ENCODE measurements at places on chromosomes 1 and 21.

DNA sequence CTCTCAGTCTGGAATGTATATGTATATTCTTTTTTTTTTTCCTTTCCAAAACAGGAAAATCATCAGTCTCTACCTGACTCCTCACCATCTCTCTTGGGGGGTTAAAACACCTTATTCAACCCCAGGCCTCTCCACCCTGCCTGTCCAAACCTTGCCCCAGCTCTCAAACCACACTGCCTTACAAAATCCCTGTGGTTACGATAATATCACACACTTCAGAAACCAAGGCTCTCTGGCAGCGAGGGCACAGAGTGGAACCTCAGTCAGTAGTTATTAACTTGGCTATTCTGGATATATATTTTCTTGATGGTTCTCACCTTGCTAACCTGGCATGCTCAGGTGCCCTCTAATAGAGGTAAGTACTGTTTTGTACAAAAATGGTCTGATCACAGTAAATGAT lies 24.7 kb downstream of the KIAA0040 start:
- DNase-seq: no peak

GRCh38 chr1:196361112-196361714 lies 247.0 kb downstream of the KCNT2 start:
- DNase-seq: no peak

DNA sequence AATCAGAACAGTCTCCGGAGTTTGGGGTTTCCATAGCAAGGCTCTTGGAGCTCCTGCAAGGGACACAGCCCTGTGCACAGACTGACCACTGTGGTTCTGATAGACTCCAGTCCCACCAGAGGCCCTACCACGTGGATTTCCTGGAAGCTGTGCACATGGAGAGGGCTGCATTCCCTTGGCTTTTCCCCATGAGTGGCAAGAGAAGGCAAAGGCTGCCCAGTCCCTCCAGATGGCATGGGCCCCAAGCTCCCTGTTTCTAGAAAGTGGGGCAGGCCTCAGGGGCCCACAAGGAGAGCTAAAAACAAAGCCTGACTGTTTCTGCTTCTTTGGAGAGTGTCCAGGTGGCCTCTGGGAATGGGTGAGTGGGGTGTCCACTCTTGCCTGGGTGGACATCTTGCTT lies 87.5 kb downstream of the DDX20 start:
- no peak for DNase-seq

GRCh38 chr1:212233321-212233720 lies 51.9 kb upstream of the PPP2R5A start:
- no peak for DNase-seq

GRCh38 chr1:5845376-5845775 lies 146.8 kb downstream of the NPHP4 start:
- DNase-seq: no peak

GRCh38 chr1:55047611-55048010 lies 8.3 kb downstream of the PCSK9 start:
- DNase-seq: no peak

- no peak for DNase-seq
Observed at GRCh38 chr1:65255035-65255655, 54.2 kb upstream of the DNAJC6 start.

GRCh38 chr1:5907966-5908365 lies 84.3 kb downstream of the NPHP4 start:
- no peak for DNase-seq

GRCh38 chr1:164622068-164622845 lies 63.3 kb downstream of the PBX1 start:
- DNase-seq: no peak

GRCh38 chr1:234769986-234770795 lies 160.2 kb upstream of the IRF2BP2 start:
- DNase-seq: no peak

GRCh38 chr1:230591678-230592077 lies 50.6 kb upstream of the COG2 start:
- DNase-seq: no peak

GRCh38 chr21:20998886-20999285 lies 677 bp downstream of the NCAM2 start:
- DNase-seq: no peak

DNA sequence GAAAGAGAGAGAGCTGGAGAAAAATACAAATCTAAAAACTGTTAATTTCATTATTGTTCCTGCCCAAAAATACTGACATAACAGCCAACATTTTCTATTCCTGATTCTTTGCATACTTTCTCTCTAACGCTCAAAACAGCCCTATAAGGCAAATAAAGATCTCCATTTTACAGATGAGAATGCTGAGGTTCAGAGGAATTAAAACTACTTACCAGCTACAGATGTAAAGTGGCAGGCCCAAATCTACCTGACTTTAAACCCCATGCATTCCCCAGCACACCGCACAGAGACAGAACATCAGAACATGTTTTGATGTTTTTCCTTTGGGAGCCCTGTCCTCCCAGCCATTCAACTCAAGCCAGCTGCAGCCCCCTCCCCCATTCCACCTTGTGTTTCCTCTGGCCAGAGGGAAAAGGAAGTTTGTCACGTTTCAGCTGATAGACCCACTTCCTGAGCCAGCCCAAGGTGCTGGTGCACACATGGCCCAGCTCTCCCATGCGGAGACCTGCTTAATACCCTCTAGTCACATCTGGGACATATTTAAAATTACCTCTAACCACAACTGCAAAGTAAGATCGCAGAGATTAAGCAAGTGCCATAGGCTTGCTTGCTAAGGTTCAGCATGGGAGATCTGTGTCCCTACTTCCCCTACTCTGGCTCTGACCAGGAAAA lies 133.1 kb upstream of the NFIA start:
- DNase-seq: no peak

DNA sequence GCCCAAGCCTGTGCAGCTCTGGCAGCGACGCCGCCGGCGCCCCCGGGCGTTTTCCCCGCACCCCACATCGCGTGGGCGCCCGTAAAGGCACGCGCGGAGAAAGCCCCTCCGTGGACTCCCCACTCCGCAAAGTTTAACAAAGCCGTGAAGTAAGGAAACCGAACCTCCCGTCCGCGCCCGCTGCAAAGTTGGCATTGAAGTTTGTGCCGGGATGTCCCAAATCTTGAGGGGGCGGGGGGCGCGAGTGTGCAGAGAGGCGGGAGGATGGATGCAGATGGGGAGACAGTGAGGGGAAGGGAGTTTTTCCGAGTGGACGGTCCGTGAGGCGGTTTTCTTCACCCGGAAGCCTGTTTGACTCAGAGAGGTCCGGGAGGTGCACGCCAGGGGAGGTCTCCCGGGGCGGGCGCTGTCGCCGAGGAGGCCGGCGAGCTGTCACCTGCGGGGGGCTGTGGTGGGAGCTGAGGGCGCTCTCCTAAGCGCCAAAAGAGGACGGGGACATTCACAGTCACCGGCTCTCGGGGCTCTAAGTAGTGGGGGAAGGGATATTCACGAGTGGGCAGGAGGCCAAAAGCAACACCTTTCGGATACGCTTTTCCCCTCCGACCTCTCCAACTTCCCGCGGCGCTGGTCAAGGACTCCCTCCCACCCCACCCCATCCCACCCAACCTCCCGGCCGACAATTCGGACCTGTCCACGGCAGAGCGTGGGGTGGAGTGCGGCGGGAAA lies 1.3 kb downstream of the WLS start:
- DNase-seq: no peak

DNA sequence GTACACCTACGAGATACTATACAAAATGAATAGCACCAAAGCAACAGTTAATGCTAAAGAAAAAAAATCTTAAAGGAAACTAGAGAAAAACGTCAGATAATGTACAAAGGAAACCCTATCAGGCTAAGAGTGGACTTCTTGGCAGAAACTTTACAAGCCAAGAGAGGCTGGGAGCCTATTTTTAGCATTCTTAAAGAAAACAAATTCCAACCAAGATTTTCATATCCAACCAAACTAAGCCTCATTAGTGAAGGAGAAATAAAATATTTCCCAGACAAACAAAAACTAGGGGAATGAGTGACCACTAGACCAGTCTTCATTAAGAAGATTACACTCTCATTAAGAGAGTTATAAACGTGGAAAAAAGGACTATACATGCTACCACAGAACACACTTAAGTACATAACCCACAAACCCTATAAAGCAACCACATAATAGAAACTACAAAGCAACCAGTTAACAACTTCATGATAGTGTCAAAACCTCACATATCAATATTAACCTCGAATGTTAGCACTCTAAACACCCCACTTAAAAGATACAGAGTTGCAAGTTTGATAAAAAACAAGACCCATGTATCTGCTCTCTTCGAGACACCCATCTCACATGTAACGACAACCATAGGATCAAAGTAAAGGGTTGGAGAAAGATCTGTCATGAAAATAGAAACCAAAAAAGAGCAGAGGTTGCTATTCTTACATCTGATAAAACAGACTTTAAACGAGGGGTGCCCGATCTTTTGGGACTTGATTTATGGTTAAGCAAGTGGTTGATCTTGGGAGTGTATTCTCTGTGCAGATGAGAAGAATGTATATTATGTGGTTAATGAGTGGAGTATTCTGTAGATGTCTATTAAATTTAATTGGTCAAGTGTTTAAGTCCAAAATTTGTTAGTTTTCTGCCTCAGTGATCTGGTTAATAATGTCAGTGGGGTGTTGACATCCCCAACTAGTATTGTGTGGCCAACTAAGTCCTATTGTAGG lies 1301.4 kb downstream of the PLA2G4A start:
- no peak for DNase-seq

DNA sequence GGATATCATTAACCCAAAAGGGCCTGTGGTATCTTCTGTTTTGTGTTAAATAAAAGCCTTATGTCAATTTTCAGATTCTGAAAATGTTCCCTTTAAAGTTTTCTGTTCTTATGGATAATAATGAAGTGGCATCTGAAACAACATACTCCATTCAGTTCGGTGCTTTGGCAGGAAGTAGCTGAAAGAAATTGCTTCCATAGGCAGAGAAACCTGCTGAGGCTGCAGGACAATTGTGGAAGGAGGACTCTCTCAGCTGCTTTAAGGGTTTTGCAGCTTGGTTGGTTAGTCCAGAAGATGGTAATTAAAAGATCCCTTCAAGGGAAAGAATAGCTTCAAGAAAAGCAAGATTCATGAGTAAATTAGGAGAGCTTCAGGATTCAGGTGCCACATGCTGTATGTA lies 30.5 kb upstream of the NRIP1 start:
- DNase-seq: no peak

Data from activated CD4-positive, alpha-beta T cell treated with anti-CD3 and anti-CD28 coated beads, Interleukin-2, amount 50 U/mL, for 24 hours (primary cell).